Cerebellum (tissue), 4 donors: ENCODE measurements at places on chromosomes 5 and 9.
A peak's percentile ranks its signal among the peaks of the same experiment; 100 is the strongest.

- no peak for DNase-seq
Observed at GRCh38 chr9:20144197-20144596, 355.4 kb upstream of the SLC24A2 start.

DNA sequence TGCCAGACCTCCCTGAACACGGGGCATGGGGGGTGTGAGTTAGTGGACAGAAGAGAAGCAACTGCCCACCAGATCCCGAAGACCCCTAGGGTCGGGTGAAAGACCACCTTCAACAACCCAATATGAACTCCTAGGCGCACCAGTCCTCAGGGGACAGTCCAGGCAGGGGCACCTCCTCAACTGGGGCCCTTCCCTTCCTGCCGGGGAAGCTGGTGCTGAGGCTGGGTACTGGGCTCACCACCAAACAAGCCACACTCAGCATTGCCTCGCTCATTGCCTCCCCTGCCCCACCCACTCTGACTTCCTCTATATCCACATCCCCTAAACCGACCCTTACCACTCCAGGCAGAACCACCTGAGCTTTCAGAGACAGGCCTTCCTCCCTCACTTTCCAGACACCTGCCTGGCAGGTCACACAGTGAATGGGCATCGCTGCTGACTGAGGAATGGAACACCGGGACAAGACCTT lies 42.5 kb downstream of the SEMA4D start:
- DNase-seq, result no peak

- no peak for DNase-seq
Observed at GRCh38 chr9:86854898-86855523, 92.3 kb downstream of the GAS1 start.

GRCh38 chr5:31097851-31098250 lies 95.6 kb upstream of the CDH6 start:
- no peak for DNase-seq

DNA sequence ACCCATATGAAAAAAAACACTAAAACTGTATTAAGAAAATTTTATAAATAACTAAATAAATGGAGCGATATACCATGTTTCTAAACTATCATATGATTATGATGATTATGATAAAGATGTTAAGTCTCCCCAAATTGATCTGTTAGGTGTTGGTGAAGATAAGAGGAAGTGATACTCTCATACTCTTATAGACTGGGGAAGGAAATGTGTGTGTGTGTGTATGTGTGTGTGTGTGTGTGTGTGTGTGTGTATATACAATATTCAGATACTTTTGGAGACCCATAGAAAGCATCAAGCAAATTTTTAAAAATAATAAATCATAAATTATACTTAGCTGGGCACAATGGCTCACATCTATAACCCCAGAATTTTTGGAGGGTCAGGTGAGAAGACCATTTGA lies 62.9 kb downstream of the TMEM232 start:
- no peak for DNase-seq

- peak; percentile 36 for DNase-seq
Observed at GRCh38 chr5:180436275-180436674, 57.9 kb upstream of the CNOT6 start.

DNA sequence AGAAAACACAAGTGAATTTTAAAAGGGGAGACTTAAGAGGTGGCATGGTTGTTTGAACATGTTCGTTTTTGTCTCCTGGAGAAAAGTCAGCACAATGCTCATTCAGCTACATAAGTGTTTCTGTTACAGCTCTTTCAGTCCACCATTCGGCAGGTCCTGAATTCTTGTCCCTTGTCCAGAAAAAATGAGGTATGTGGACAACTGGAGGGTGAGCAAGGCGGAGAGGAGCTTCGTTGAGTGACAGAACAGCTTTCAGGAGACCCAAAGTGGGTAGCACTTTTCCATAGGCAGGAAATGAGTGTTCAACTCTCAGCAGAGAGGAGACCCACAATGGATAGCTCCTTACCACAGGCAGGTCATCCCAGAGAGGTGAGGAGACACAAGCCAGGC lies 4.9 kb downstream of the PDCD1LG2 start:
- no peak for DNase-seq

DNA sequence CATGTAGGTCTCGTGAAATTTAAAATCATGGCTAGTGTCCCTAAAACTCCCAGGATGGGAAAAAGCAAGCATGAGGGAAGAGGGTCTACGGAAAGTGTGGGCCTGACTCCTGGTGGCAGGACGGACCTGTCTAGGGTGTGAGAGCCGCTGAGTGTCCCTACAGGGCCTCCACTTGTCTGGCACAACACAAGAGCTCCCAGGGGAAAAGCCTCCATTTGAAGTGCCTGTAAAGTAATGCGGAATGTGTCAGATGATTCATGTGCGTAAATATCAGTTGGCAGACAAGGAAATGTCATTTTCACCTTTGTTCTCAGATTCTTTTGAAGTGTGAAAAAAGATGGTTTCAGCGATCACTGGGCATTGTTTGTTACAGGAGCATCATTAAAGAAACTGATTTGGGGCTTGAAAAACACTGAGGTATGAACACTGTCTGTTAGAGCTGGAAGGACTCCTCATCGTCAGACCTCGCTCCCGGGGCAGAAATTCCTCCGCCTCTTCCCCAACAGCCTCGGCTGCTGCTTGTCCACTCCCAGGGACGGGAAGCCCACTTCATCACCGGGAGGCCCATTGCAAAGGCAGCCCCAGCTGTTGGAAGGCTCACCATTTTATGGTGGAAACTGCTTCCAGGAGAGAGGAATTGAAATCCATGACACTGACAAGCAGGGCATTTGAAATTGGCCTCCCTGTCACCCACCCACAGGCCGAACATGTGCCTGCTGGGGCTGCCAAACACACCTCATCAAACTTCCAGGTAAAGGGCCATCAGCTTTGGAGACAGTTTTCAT lies 240.8 kb downstream of the FSTL4 start:
- no peak for DNase-seq

GRCh38 chr9:110284211-110284844 lies 28.0 kb upstream of the TXN start:
- DNase-seq, result no peak

- DNase-seq, result no peak
Observed at GRCh38 chr9:24464319-24464951, 81.3 kb downstream of the IZUMO3 start.

DNA sequence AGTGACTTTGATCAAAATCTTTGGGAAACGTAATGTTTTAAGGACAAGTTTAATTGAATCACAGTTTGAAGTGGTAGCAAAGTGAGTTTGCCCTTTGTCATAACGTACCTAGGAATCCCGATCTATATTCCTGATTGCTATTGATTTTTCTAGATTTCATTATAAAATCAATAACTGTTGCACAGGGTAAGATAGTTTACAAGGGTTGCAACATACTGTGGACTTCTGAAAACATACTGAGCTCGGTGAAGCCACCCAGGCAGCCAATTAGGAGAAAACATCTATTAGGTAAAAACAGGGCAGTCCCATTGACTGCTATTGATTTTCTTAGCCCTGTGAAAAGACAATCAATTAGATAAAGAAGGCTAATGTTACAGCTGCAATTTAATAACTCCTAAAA lies 659.9 kb downstream of the ISL1 start:
- no peak for DNase-seq

- no peak for DNase-seq
Observed at GRCh38 chr5:402615-403359, 40.2 kb upstream of the EXOC3 start.

- no peak for DNase-seq
Observed at GRCh38 chr5:161034451-161034850, 182.4 kb upstream of the ATP10B start.

- DNase-seq, result no peak
Observed at GRCh38 chr9:33289496-33289895, 820 bp upstream of the NFX1 start.

- DNase-seq, result no peak
Observed at GRCh38 chr5:175747539-175748060, 89.7 kb downstream of the HRH2 start.

GRCh38 chr9:19161257-19162025 lies 34.1 kb upstream of the PLIN2 start:
- no peak for DNase-seq

GRCh38 chr5:158786390-158786789 lies 313.3 kb downstream of the EBF1 start:
- DNase-seq, result no peak

DNA sequence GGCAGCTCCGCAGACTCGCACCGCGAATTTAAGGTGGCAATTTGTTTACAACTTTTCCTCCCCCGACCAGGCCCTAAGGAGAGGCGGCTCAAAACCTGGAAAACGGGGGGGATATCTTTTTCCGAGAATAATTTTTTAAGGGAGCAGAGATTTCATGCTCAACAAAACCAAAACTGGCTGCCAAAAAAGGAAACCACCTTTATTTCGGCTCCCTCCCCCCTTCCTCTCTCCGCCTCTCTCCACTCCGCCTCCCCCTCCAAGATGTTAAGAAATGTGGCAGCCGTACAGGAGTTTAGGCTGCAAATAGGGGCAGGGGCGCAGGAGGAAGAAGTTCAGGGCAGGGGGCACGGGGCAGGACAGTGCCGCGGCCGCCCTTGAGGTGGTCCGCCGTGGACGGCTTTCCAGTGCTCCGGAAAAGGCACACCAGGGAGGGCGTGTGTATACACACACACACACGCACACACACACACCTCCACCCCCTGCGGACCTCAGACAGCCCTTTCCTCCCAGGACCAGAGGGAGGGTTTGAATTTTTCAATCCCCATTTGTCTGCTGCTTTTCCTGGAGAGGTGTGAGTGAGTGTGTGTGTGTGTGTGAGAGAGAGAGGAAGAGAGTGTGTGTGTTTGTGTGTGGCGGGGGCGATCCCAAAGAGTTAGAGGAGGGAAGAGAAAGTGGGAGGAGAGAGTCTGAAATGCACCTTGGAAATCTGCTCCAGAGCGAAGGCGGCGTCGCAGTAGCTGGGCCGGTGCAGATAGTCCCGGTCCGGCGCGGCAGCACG lies 9.1 kb downstream of the PTCH1 start:
- DNase-seq, result peak; percentile 58

GRCh38 chr5:60738461-60738860 lies 38.5 kb upstream of the DEPDC1B start:
- no peak for DNase-seq

DNA sequence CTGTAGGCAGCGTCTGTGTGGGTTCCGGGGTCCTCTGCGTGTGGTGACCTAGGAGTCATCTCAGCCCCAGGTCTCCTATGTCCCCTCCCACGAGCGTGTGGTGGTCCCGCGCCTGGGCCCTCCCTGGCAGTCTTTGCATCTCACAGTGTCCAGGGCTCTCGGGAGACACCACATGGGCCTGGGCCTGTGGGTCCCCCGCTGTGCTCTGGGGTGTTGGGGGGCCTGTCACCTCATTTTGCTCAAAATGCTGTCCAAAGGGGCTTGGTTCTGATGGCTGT lies 27.1 kb downstream of the CEP72 start:
- DNase-seq, result no peak

DNA sequence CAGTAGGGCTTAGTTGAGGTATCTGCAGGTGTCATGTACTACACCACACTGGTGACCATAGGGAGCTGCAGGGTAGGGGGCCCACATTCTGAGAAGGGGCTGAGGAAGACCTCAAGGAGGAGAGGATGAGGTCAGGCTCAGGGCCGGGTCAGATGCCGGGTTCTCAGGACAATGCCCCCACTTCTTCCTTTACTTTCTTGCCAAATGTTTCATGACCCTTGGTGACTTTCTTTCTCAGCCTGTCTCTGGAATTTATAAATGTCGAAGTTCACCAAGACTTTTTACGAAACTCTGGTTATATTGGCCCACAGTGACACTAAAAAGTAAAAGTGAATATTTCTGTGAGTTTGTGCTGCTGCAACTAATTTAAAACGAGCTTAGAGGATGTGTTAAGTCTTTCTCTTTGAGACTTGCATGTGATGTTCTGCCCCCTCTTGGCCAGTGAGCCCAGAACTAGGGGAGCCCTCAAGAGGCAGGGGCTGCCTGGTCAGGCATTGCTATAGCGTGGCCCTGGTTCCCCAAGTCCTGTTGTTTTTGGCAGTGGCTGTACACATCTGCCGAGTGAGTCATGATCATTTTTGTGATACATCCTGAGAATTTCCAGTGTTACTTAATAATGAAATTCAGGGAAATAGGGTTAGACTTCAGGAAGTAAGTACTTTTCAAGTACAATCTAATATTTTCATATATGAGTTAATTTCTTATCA lies 11.2 kb downstream of the ACO1 start:
- DNase-seq, result no peak

DNA sequence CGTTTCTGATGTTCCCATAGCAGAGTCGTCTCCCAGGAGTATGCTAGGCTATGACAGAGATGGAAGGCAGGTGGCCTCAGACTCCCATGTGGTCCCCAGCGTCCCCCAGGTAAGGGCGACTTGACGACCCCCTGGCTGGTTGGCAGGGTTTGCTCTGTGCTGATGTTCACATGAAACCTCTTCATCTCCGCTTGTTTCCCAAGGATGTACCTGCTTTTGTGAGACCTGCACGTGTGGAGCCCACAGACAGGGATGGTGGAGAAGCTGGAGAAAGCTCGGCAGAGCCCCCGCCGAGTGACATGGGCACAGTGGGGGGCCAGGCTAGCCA lies 108.3 kb downstream of the WNK2 start:
- no peak for DNase-seq

GRCh38 chr5:127088251-127088650 lies 14.9 kb upstream of the C5orf63 start:
- no peak for DNase-seq

GRCh38 chr5:16791036-16791705 lies 144.9 kb downstream of the MYO10 start:
- peak; percentile 64 for DNase-seq

- no peak for DNase-seq
Observed at GRCh38 chr9:81685763-81686613, 3.4 kb downstream of the TLE1 start.

GRCh38 chr5:139402561-139403158 lies 1.2 kb downstream of the SPATA24 start:
- DNase-seq, result no peak

GRCh38 chr5:125576822-125577221 lies 830.4 kb upstream of the ZNF608 start:
- no peak for DNase-seq

GRCh38 chr5:2946315-2946714 lies 194.8 kb upstream of the IRX2 start:
- DNase-seq, result no peak

- DNase-seq, result no peak
Observed at GRCh38 chr5:41951224-41951623, 26.1 kb downstream of the FBXO4 start.

GRCh38 chr9:124411514-124412227 lies 3.6 kb downstream of the PSMB7 start:
- no peak for DNase-seq

- no peak for DNase-seq
Observed at GRCh38 chr5:9124071-9124470, 421.8 kb downstream of the SEMA5A start.

- DNase-seq, result no peak
Observed at GRCh38 chr9:136337416-136338395, 10.4 kb downstream of the GPSM1 start.
